ENCODE measurements at places on chromosomes 3 and 15. TPM values are rescaled to one million over a fixed set of nuclear protein-coding genes. Genes with fewer than 3 reads are reported as not detected.

The EXD1 gene
- total RNA-seq = under 0.01 TPM

The PIERCE2 gene
- total RNA-seq = 0.89 TPM

The DGKG gene
- total RNA-seq = 2.2 TPM

The RPP14 gene
- total RNA-seq = 12.9 TPM

All from dermis microvascular lymphatic vessel endothelial cell (primary cell).